ENCODE measurements at places on chromosomes 3 and 15. TPM values are rescaled to one million over a fixed set of nuclear protein-coding genes. Genes with fewer than 3 reads are reported as not detected.

The ARGFX gene
- total RNA-seq: not detected

The PRTG gene
- total RNA-seq: not detected

The TRH gene
- total RNA-seq: not detected

The ISY1 gene
- 57.9 TPM for total RNA-seq

The GLDN gene
- total RNA-seq: not detected

The MYLK gene
- total RNA-seq: not detected

The BFSP2 gene
- 0.45 TPM for total RNA-seq

Measured in activated CD8-positive, alpha-beta T cell treated with anti-CD3 and anti-CD28 coated beads, Interleukin-2, amount 10 ng/mL, durations not matched to agents 7 days and 5 days (primary cell).